ENCODE measurements at places on chromosomes 7 and 10.
A peak's percentile ranks its signal among the peaks of the same experiment; 100 is the strongest.

DNA sequence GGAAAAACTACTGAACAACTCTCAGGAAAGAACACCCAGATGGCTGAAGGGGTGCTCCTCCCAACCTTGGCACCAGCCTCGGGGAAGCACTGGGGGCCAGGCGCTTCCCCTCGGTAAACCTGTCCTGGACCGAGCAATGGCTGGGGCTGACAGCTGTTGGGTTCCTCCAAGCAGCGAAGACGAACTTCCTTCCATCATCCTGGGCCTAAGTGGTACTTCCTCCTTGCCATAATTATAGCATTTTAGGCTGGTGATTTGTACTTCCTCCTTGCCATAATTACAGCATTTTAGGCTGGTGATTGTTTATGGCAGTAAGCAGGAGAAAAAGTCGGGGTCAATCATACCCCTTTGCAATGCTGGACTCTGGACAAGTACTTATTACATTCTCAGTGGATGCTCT is 69.3 kb downstream of the MYOF start:
- DNase-seq, result no peak

GRCh38 chr10:9613338-9614075 is 1404.2 kb upstream of the CELF2 start:
- no peak for DNase-seq

- DNase-seq, result no peak
Observed at GRCh38 chr10:95741807-95742467, 14.0 kb upstream of the ENTPD1 start.

DNA sequence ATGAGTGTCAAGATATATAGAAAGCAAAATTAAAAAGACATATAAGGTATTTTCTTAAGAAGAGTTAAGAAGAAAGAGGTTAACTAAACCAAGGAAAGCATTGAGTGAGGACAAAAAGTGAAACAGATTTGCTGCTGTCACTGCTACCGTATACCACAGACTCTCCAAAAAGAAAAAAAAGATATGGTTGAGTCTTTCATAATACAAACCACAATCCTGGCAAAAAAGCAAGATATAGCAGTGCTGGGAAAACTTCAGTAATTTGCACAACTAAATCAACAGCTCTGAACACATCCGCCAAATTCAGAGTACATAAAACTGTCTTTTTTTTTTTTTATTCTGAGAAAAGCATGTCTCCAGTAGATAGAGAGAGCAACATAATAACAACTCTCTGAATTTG is 114.7 kb downstream of the ETV1 start:
- no peak for DNase-seq

GRCh38 chr10:74593470-74593869 is 232.9 kb upstream of the KAT6B start:
- no peak for DNase-seq

GRCh38 chr7:117020591-117020973 is 67.3 kb downstream of the ST7 start:
- DNase-seq, result peak; percentile 34

- no peak for DNase-seq
Observed at GRCh38 chr7:37709631-37710509, 26.3 kb downstream of the GPR141 start.

DNA sequence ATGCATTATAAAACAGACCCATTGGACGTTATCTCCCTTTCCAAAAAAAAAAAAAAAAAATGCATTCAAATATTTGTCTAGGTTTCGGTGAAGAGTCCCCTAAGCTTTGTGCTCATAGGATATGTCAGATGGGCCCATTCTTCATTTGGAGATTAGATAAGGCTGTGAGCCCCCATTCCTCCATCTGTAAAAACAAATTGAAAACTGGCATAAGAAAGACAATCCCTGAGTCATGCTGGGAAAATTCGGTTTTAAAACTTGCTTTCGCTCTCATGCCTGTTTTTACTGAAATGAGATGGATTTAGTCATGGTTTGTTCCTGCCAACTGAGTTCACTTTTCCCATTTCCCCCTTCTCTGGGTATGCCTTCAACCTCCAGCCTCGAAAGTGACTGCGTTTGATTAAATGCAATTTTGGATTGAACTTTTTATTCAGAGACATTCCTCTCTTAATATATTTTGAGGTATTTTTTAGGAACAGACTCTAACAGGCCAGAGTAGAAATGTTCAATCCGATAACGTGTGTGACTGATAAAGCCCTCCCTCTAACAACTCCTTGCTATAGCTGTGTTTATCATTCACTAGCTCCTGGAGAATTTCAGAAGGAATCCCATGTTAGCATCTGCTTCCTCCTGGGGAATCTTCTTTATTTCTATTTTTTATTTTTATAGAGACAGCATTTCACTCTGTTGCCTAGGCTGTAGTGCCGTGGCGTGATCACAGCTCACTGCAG is 190.9 kb upstream of the LYZL2 start:
- DNase-seq, result no peak

DNA sequence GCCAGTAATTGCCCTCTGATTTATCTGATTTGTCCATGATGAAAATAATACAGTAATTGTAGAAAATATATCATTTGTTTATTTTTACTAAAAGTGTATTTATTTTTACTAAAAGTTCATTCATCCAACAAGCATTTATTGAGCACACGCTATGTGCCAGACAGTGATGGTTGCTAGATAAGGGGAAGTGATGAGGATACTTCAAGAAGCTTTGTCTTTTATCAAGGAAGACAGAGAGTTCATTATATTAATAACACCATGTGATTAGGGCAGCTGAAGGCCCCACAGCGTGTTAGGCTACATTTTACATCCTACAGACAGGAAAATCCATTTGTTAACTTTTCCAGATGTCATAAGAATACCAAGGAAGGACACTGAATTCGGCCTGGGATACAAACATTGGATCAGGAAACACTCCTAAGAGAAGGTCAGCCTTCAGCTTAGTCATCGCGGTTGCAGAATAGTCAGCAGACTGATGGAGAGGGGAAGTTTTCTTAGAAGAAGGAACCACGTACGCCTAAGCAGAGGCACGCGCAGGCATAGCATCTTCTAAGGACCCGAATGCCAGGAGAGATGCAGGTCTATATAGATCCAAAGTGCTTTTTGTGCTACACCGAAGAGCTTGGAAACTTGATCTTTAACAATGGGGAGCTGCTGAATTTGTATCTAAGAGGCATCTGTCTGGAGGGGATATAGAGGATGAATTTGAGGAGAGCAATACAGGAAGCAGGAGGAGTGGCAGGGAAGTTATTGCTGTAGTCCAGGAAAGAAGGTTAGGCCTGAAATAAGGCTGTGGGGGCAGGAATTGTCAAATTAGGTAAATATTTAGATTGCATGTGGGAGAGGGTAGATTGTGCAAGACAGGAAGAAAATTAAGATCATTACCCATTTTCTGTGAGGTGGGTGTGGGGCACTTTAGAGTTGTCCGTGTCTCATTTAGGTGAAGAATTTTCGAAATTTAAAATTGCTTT is 85.7 kb downstream of the LRGUK start:
- DNase-seq, result no peak

DNA sequence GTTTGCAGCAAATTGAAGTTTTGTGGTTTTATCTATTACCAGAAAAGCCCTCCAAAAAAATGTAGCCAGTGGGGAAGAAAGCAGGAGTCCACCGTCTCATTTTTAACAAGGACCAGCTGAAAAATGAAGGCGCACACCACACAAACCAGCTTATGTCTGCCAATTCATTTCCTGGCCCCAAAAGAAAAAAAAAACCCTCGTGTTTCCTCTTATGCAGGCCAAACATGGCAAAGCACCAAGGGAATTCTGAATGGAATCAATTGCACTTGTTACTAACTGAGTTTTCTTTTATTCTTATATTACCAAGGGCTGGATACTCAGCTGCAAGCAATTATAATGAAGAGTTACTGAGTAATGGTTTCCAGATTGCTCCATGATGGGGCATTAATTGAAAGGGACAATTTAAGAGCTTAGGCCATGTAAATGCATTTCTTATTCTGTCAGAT is 428.3 kb upstream of the NPVF start:
- DNase-seq, result no peak

DNA sequence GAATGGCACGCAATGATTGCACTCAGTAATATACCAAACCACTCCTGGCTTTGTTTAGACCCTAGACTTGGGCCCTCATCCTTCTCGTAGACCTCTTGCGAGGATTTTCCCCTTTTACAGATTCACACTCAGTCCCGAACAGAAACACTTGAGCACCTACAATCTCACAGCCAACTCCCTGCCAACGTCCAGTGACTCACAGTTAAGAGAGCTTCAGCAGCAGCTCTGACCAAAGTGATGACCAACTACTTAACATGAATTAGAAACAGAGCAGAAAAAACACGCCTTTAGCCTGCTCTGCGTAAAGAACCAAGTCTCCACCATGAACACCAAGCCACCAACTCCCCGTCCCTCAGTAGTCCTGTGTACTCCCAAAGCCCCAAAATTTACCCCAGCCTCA is 2.2 kb downstream of the DNAJC30 start:
- DNase-seq, result no peak

DNA sequence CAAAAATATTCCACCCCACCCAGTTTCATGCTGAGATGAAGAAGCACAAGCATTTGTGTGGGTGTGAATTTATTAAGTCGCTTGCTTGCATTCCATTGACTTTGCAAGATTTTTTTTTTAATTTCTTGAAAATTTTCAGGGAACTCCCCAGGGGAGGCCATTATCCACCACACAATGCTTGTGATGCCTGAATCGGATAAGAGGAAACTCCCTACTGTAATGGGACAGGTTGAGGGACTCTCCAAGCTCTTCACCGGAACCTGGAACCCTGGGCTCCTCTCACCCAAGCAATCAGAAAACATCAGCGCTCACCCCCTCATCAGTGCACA is 153.6 kb upstream of the ZMIZ1 start:
- DNase-seq, result no peak

DNA sequence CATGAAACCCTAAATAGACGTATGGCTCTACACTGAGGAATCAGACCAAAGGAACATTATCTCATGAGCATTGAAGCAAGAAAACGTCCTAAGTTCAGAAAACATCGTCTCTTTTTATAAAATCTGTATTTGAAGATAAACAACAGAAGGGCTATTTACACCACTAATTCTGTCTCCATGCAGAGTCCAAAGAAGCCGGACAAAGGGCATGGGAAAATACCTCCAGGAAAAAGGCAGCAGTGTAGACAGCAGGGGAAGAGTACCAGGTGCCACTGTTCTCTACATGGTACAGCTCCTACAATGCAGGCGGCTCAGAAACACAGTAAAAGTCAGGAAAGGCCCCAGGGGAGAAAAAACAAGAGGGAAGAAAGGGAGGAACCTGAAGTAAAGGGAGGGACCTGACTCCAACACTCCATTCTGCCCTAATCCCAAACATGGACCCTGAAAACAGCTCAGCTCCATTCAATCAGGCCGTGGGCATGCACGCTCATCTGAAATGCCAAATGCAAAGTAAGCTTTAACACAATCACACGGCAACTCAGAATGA is 17.5 kb downstream of the FAM171A1 start:
- DNase-seq, result no peak

- DNase-seq, result no peak
Observed at GRCh38 chr10:90872648-90873020, 860 bp downstream of the RPP30 start.

GRCh38 chr7:33614357-33615117 is 290.8 kb upstream of the BMPER start:
- DNase-seq, result no peak

GRCh38 chr7:42770114-42770513 is 141.8 kb downstream of the C7orf25 start:
- no peak for DNase-seq
